Stimulated activated naive CD4-positive, alpha-beta T cell treated with Interleukin-2 at 50 U/mL for 16 hours (primary cell): ENCODE measurements at places on chromosomes 11 and 22.

GRCh38 chr11:66595245-66595904 is 2.4 kb downstream of the CCS start:
- DNase-seq: no peak

DNA sequence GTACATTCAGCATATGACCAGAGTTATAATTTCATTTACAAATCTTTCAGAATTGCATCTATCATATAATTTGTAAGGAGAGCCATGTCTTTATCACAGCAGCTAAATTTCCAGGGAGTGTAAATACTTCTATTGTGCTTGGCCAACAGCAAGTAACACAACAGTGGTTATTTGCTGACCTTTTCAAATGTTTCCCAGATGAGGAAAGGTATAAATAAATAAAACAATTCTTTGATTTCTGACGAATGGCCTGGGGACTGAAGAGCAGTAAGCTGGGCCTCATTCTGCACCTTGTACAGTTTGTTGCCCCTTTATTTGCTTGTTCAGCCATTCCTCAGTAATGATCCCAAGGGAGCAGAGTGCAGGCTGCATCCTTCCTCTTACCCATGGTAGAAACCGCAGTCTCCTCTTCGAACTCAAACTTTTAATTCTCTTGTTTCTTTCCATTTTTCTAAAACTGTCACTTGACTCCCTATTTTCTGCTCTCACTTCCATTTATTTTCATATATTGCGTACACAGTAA is 132.8 kb downstream of the DDX10 start:
- no peak for DNase-seq

- no peak for DNase-seq
Observed at GRCh38 chr11:1651411-1651980, 21.9 kb downstream of the KRTAP5-5 start.

GRCh38 chr22:26416670-26417276 is 12.3 kb upstream of the ASPHD2 start:
- DNase-seq: no peak

DNA sequence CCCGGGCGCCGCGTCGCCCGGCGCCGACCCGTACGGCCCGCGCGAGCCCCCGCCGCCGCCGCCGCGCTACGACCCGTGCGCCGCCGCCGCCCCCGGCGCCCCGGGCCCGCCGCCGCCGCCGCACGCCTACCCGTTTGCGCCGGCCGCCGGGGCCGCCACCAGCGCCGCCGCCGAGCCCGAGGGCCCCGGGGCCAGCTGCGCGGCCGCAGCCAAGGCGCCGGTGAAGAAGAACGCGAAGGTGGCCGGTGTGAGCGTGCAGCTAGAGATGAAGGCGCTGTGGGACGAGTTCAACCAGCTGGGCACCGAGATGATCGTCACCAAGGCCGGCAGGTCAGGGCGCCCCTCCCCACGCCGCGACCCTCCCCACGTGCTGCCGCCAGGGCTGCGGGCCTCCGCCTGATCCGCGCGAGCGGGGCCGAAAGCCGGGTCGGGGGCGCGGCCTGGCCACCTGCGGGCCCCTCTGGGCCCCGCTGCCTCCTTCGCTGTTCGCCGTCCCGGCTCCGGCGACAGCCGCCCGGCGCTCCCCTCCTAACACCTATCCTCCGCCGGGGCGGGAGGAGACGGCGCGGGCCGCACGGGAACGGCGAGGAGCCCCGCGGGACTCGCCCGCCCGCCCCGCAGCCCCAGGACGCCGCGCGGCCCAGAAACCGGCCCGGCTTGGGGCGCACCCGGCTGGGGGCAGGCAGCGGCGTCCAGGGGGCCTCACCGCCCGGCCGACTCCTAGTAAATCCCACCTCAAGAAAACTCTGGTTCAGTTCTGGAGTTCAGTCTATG is 560 bp downstream of the TBX1 start:
- DNase-seq: no peak

DNA sequence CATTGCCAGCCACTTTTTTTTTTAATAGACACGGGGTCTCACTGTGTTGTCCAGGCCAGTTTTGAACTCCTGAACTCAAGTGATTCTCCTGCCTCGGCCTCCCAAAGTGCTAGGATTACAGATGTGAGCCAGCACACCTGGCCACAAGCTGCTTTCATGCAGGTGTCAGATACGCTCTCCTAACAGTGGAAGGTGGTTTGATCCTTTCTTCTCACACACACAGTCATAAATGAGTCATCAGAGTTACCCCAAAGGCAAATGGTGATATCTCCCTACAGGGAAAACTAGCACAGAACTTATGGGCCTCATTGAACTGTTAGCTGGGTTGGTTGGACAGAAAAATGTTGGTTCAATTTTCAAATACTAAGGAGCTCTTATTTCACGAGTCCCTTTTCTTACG is 38.2 kb upstream of the UBASH3B start:
- no peak for DNase-seq

GRCh38 chr22:20092477-20092854 is 12.4 kb downstream of the DGCR8 start:
- no peak for DNase-seq

DNA sequence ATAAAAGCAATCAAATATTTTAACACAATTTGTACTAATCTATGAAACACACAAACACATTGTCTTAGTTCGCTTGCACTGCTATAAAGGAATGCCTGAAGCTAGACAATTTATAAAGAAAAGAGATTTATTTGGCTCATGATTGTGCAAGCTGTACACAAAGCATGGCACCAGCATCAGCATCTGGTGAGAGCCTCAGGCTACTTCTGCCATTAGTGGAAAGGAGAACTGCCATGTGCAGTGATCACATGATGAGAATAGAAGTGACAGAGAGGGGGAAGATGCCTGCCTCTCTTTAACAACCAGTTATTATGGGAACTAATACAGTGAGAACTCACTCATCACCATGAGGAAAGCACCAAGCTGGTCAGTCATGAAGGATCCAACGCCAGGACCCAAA is 105.1 kb downstream of the GUCY1A2 start:
- DNase-seq: no peak

GRCh38 chr11:111183706-111184105 is 61.8 kb upstream of the POU2AF2 start:
- DNase-seq: no peak

GRCh38 chr22:49481659-49482399 is 345.8 kb downstream of the BRD1 start:
- no peak for DNase-seq

DNA sequence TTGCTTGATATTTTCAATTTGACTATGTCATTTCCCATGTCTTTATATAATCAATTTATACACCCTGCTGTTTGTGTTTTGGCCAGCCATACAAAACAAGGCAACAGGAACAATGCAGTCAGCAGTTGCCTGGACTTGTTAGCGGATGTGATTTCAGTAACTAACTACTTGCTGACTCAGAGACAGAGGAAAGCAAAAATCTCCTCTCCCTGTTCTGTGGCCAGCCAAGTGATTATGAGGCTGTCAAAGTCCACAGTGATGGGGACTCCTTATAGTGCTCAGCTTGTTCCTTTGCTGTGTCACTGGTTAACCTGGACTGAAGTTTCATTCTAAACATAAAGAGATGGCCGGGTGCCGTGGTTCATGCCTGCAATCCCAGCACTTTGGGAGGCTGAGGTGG is 32.6 kb upstream of the APLP2 start:
- DNase-seq: no peak

DNA sequence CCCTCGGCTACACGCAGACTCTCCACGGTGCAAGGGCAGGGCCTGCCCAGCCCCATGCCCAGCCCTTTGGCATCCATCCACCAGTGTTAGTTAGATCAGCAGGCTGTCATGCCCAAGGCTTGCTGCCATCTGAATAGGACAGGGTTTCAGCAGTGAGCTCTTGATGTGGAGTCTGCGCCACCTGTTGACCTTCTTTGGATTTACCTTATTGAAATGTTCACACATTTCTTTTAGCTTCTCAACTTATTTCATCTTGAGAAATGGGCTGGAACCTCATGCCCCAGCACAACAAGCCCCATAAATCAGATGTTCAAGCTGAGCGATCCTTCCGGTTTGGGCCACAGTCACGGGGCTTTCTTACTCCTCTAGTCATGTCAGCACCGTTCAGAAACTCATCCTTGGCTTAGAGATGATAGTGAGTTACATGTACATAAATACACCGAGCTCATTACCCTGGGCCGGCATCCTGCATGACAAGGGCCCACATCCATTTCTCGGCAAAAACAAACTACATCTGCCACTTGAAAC is 61.7 kb downstream of the PARVB start:
- DNase-seq: no peak

DNA sequence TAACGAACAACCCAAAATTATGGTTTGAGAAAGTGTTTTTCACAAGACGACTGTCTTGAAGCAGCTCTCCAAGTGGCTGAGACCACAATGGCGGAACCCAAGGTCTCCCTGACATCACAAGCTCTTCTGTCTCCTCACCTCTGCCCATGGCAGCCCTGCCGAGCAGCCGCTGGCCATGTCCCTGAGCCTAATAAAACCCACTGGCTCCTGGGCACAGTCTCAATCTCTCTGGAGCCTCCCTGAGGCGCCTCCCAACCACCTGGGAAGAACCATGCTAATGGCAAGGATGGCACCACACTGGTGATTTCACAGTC is 50.0 kb downstream of the CLTCL1 start:
- no peak for DNase-seq

- no peak for DNase-seq
Observed at GRCh38 chr11:44804449-44805437, 78.0 kb downstream of the TSPAN18 start.

DNA sequence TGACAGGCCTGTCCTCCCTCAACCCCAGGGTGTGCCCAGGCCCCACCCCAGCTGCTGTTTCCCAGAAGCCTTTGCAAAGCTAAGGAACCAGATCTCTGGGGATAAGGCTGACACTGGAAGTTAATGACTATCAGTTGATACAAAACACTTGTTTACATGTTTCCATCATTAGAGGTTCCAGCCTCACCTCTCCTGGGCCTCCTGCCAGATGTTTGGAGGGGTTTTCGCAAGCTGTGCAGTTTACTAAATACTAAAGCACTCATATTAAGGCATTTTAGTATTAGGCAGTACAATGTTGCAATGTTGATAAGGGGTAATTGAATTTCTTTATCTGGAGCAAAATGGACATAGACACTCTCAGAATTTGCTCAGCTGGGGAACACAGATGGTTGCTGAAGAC is 218.7 kb downstream of the INSC start:
- DNase-seq: no peak

DNA sequence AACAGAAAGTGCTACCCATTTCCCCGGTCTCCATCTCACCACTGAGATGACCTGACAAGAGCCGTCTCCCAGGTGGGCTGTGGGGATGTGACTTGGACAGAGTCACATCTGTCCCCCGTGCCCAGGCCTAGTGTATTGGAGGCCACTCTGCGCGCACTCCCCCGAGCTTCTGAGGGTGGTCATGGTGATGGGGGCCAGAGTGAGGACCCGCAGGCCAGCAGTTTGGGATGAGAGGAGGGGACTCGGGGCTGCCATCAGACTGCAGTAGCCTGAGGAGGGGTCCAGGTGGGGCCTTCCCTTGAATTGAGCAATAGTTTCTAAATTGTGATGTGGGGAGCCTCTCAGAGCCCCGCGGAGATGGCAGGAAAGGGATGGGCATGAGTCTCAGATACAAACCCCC is 852.6 kb downstream of the TBC1D22A start:
- DNase-seq: no peak
